ENCODE measurements at places on chromosomes 12 and 14.

- no peak for DNase-seq
These were observed 63.3 kb downstream of the PPP1R12A start for GRCh38 chr12:79871621-79872020.

DNA sequence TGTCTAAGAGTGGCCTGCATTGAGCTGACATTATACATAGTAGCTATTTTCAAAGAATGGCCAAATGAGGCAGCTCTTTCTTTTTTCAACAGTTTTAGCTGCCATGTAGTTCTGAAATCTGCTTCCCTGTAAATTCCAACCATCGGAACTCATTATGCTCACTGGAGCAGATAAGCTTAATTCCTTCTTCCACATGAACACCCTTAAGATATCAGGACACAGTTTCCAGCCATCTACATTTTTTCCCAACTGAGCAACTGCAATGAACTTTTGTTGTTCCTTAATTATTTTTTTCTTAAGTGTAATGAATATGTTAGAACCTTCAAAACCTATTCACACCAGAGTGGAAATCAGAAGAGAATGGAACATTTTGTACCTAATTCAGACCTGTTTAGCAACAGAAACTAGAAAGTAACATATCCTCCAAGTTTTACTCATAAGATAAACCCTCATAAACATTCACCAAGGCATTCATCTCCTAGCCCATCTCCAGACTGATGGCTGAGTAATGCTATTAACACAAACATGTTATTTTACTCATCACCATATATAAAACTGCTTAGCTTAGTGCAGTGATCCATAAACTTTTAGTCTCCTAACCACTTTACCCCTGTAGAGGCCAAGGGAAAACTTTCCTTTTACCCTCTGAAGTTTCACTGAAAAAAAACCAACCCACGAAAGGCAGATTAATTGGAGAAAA, 296.1 kb upstream of the SYT1 start:
- no peak for DNase-seq

- no peak for DNase-seq
These were observed 2.9 kb downstream of the ABHD12B start for GRCh38 chr14:50874757-50875156.

DNA sequence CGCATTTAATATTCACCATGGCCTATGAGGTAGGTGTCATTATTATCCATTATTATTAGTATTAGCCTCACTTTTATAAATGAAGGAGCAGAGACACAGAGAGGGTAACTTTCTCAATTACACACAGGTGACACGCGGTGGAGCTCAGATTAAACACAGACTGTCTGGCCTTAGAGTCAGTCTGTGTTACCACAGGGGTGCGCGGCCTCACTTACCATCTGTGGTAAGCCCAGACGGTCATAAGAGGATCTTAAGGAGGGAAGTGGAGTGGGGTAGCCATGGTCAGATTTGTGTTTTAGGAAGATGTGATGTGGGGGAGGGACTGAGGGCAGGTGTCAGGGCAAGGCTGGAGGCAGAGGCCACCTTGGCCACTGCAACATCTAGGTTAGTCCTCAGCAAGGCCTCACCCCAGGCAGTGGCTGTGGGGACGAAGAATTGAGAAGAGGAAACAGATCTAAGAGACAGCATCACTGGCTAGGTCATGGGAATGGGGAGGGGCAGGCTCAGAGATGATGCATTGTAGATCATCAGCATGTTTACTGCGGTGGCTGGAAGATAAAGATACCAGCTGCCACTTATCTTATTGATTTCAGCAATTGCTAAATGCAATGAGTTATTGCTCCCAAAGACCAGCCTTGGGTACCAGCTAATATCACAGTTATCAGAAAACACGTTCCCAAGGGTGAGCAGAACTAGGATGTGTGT, 67.1 kb downstream of the SERPINA3 start:
- no peak for DNase-seq

DNA sequence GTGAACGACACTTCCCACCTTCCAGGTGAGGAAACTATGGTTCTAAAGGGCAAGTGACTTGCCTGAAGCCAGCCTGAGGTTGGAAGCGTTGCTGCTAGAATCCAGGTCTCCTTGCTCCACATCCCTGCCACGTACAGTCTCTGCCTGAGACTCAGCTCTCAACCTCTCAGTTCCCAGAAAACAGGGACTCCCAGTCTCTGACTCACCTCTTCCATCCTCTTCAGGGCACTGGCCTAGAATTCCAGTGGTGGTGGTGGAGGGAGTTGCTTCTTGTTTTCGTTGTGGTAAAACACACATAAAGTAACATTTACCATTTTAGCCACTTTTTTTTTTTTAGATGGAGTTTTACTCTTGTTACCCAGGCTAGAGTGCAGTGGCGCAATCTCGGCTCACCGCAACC, 7.3 kb downstream of the GPR68 start:
- no peak for DNase-seq

- no peak for DNase-seq
These were observed 241.2 kb upstream of the FKBP4 start for GRCh38 chr12:2553388-2554126.

DNA sequence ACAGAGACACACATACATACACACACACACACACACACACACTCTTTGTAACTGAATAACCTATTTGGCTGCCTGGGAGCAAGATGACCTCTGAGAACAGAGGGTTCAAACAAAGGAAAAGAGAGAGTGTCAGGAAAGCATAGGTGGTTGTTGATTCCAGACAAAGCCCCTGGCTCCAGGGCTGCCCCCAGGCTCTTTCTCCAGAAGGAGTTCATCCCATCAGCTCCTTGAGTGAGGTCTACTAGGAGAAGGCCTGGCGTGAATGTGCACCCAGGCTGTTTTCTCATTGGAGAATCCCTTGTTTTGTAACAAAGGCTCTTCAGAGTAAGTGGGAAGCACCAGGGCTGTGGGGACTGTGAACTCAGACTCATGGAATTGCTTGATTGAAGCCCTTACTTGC, 151.9 kb downstream of the EMP1 start:
- DNase-seq: no peak

GRCh38 chr14:61493239-61493638, 171.9 kb downstream of the PRKCH start:
- no peak for DNase-seq

All from stimulated activated CD8-positive, alpha-beta memory T cell treated with anti-CD3 and anti-CD28 coated beads, Interleukin-15, amount 100 ng/mL, for 24 hours (primary cell).